Fibroblast of gingiva (primary cell): ENCODE measurements at places on chromosomes 7 and 10.

- peak; percentile 96 for DNase-seq
Observed at GRCh38 chr7:6258440-6259182, 13.8 kb downstream of the CYTH3 start.

DNA sequence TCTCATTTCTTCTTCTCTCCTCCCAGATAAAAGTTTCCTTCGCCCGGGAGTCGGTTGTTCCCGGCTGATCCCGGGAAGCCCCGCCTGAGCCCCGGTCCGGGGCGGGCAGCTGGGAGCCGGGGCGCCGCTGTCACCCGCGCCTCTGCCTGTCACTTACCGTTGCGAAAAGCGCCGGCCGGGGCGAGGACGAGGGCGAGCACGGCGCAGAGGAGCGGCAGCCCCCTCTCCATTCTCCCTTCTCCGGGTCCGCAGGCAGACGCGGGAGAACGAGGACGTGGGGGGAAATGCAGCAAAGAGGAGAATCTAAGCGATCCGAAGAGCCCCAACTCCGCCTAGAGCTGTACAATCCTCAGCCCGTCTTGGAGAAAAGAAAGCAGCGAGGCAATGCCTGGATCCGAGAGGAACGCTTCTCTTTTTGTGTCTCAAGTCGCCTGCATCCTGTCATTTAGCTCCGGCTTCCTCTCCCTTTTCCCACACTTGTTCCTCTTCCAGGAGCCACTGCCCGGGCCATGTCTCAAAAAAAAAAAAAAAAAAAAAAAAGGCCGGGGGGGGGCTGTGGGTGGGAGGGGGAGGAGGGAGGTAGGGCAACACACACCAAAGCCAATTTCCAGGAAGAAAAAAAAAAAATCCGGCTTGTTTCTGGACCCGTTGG lies at the start of gene NRP1:
Gene NRP1 (minus strand): TSS at position 515 of the 652 bp plus-strand sequence. CDS start 285 bp downstream, at position 230.
- no peak for DNase-seq

- no peak for DNase-seq
Observed at GRCh38 chr10:86700851-86701617, 32.7 kb downstream of the LDB3 start.

- no peak for DNase-seq
Observed at GRCh38 chr10:60645980-60646379, 132.3 kb upstream of the CDK1 start.

GRCh38 chr7:140121326-140121725 lies 55.5 kb downstream of the KDM7A start:
- DNase-seq: no peak

DNA sequence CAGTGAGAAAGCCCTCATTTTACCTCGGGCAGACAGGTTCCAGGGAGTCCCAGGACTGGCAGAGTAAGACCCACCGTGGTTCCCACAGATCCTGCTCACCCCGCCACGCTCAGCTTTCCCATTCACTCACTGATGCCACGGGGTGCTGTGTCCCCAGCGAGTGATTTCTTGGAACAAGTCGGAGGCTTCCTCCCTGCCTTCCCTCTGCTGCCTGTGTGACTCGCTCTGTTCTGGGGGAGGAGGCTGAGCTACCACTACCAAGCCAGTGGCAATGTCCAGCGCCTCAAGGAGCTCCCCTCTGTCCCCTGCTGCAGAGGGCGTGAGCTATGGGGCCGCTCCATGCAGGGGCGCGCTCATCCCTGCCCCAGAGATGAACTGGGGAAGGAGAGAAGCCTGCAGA lies 12.6 kb downstream of the IL15RA start:
- no peak for DNase-seq

GRCh38 chr7:28002638-28003037 lies 178.0 kb downstream of the JAZF1 start:
- no peak for DNase-seq

- DNase-seq: no peak
Observed at GRCh38 chr7:69748530-69748929, 150.3 kb downstream of the AUTS2 start.

DNA sequence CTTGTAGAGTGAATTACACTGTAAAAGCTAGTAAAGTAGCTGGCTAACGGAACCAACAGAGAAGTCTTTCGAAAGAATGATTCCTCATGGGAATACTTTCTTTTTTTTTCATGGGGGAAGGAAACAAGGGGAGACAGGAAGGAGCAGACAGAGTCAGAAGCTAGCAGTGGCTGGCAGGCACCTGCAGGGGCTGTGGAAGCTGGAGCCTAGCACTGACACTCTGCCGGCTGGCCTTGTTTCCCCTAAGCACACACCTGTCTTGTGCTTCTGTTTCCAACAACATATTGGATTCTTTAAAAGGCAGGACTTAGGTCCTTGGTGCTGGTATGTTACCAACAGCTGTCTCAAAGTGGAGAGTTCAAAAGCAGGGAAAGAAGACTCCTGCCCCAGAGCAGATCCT lies 24.7 kb downstream of the NOD1 start:
- peak; percentile 47 for DNase-seq
